ENCODE measurements at places on chromosomes 3 and 15.

DNA sequence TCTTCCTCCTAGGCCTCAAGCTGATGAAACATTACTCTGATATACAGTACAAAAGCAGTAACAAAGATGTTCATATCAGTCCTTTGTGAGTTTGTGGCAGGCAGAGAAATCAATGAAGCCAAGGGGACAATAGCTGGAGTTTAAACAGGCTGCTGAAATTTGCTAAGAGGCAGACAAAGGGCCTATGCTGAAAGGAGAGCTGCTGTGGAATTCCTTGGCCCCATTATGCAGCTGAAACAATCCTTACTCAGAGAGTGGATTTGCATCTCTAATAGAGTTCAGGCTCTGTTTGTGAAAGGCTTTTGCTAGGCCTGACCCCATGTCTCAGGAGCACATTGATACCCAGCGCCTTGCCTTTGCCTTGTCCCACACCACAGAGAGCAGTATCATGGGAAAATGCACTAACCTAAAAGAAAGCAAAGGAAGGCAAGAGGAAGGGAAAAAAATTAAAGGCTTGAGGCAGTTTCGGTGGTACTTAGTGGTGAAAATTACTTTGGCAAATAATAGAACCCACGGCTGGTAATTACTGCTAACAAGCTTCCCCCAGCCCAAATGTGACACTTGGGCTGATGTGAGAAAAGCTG is 195.0 kb upstream of the EPHA3 start:
- DNase-seq = no peak

GRCh38 chr3:26915208-26915607 is 292.6 kb downstream of the LRRC3B start:
- no peak for DNase-seq

GRCh38 chr15:101017093-101017754 is 98.1 kb downstream of the LRRK1 start:
- DNase-seq = no peak

- no peak for DNase-seq
Observed at GRCh38 chr15:101521591-101521990, 32.1 kb upstream of the PCSK6 start.

- peak; percentile 23 for DNase-seq
Observed at GRCh38 chr15:91407269-91407889, 307.3 kb downstream of the SV2B start.

- DNase-seq = no peak
Observed at GRCh38 chr15:98178861-98179260, 218.4 kb downstream of the ARRDC4 start.

GRCh38 chr3:9703736-9704346 is at the start of gene CPNE9:
Gene CPNE9, plus strand, starts transcription at chr3:9703833. Its CDS starts 164 bp downstream, at chr3:9703997.
- no peak for DNase-seq

DNA sequence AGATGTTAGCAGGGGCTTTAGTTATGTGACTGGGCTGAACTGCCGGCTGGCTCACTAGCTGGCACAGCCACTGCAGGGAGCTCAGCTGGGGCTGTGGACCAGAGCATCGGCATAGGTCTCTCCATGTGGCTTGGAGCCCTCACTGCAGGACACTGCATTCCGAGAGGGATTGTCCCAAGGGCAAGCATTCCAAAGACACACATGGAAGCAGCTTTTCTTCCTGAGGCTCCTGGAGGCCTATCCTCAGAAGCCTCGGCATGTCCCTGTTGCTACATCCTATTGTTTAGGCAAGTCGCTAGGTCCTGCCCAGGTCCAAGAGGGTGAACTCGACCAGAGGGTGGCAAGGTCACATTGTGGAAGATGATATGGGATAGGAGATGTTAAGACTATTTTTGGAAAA is 209.8 kb downstream of the PLCL2 start:
- DNase-seq = no peak

DNA sequence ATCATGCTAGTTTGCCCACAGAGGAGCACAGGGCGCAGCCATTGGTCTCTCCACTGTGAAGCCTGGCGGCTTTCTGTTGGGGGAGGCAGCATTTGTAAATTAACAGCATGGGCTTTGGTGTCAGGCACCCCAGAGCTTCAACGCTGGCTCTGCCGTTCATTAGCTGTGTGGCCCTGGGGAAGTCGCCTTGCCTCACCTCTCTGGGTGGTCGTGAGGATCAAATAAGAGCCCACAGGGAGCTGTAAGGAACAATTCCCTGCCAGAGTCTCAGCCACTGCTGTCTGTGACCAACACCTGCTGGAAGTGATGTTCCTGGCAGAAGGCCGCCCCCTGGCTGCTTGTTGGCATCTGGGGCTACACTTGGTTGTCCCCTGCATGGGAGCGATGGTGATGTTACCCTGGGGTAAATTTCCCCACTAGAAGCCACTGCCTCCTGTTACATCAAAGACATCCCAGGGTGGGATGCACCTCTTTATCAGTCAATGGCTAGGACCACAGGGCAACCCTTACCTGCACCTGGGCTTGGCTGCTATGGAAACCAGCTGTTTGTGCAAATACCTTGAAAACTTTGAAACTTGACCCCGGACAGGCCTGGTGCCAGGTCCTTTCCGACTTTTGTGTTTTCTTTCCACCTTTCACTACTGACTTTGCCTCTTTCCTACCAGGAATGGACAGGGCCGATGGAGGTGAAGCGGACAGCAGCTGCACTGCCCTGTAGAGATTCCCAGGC is 36.9 kb downstream of the DNASE1L3 start:
- DNase-seq = peak; percentile 47

- no peak for DNase-seq
Observed at GRCh38 chr15:39744334-39745103, 38.1 kb downstream of the FSIP1 start.

GRCh38 chr3:35484929-35485530 is 154.3 kb upstream of the ARPP21 start:
- no peak for DNase-seq

GRCh38 chr15:83926116-83926515 is 272.2 kb downstream of the ADAMTSL3 start:
- DNase-seq = no peak

DNA sequence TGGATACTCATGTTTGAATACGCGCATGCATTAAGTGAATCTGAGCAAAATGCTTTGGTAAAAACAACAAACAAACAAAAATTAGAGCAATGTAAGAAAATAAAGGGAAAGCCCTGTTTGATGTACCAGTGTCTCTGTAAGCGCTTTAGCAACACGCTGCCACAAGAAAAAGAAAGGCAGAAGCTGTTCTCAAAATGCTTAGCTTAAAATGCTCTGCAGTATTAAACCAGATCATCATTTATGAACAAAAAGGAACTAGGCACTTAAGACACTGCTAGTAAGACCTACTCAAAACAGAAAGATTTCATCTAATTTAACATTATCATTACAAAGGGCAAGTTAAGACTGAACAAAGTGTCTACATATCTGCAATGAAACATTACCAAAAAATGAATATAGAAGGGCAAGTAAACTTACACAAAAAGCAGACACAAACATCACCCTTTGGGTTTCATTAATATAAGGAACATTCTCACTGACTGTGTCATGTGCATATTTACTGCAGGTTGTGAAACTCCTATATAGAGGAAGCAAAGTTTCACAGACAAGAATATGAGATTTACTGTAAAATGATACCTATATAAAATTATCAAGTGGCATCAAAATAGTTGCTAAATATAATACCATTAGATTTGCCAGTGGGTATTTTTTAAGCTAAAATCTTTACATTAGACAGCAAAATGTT is 102.1 kb downstream of the FBXL22 start:
- no peak for DNase-seq

- DNase-seq = no peak
Observed at GRCh38 chr15:29857221-29857789, 35.0 kb upstream of the TJP1 start.

GRCh38 chr15:50945725-50946124 is 37.2 kb downstream of the AP4E1 start:
- DNase-seq = no peak

DNA sequence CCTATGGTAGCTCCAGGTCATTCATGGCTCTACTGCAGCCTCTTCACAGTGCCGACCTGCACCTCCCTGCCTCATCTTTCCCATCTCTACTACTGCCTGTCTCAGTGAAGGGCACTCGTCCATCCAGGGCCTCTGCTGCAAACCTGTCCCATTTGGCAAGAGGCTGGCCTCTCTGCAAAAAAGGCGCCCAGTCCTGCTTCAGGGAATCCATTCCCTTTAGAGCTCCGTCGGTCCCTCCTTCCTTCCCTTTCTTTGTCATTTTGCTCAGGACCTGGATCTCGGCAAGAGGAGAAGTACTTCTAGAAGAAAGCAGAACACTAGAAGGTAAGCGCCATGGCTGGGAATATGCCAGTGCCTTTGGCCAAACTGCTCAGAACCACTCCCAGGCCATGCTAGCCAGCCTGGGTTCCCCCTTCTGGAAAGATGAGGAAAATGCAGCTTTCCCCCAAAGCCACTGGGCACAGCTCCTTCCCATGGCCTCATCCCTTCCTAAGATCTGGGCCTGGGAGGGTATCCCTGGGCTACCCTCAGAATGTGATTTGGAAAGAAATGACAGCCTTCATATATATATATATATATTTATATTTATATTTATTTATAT is 6.4 kb upstream of the ISL2 start:
- no peak for DNase-seq

DNA sequence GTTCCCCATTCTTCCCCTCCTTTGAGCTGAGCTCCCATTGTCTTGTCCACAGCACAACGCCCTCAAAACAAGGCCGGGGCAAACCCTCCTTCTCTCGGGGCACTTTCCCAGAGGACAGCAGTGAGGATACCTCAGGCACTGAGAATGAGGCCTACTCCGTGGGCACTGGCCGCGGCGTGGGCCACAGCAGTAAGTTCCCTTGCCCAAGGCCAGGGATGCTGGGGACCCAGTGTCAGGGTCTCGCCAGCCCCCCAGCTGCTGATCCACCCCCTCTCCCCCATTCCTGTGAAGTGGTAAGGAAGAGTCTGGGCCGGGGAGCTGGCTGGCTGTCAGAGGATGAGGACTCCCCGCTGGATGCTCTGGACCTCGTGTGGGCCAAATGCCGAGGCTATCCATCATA is 4.2 kb upstream of the OGG1 start:
- DNase-seq = no peak

GRCh38 chr3:39280571-39280970 is 735 bp upstream of the CX3CR1 start:
- no peak for DNase-seq

- DNase-seq = no peak
Observed at GRCh38 chr15:39199076-39199475, 381.8 kb upstream of the THBS1 start.

GRCh38 chr3:108983051-108983450 is 29.4 kb upstream of the GUCA1C start:
- no peak for DNase-seq

GRCh38 chr3:197734667-197735318 is 1.9 kb downstream of the RUBCN start:
- DNase-seq = no peak

DNA sequence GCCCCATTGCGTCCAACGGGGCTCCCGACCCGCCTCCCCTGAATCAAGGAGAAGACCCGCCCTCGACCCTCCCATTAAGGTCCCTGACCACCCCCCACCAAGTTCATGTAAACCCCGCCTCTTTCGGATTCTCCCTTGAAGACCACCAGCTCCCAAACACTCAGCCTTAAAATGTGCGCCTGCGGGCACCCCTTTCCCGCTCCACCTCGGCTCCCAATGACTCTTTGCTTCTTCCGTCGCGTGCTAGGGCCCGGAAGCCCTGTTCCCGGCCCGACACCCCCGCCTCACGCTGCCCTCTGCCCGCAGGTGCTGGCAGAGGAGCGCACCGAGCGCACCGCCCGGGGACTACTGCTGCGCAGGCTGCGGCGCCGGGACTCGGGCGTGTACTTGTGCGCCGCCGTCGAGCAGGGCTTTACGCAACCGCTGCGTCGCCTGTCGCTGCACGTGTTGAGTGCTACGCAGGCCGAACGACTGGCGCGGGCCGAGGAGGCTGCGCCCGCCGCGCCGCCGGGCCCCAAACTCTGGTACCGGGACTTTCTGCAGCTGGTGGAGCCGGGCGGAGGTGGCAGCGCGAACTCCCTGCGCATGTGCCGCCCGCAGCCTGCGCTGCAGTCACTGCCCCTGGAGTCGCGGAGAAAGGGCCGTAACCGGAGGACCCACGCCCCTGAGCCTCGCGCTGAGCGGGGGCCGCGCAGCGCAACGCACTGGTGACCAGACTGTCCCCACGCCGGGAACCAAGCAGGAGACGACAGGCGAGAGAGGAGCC is 2.7 kb upstream of the LSMEM2 start:
- DNase-seq = no peak

DNA sequence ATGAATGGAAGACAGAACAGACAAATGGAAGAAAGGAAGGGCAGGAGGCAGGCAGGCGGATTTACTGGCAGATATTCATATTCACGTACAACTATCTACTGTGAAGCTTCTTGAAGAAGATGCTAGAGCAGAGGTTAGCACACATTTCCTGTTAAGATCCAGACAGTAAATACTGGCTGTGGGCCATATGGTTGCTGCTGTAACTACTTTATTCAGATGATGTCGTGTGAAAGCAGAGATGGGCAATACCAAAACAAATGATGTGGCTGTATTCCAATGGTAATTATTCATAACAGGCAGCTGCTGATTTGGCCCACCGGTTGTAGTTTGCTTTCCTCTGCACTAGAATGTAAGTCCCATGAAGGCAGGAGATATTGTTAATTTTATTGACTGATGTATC is 115.7 kb upstream of the PRTG start:
- no peak for DNase-seq

GRCh38 chr3:174938102-174938501 is 79.0 kb downstream of the NAALADL2 start:
- no peak for DNase-seq

DNA sequence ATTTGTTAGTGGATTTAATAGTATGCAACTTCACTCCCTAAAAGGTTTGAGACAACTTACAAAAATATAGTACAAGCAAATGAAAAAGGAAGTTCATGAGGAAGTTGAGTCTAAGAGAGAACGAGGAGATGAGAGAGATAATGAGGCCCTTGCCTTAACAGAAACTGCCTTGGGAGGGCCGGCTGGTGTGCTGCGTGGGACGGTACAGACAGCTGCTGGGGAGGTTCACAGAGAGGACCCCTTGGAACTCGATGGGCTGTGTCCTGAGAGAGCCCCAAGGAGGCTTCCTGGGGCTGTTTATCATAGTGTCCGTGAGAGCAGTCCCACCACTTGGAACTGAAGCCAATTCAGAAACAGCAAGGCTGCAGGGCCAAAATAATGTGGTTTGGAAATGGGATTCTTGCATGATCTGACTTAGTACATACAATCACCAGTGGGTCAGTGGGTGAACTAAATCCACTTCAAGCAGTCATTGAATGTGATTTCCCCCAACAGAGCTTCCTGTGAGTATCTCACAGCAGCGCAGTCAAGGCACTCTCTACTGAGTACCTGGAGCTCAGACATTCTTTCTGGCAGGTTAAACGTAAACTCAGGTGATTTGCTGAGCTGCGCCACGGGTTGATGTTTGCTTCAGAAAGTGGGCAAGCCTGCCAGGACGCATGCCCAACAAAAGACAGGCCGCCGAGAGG is 90.8 kb downstream of the CRTC3 start:
- no peak for DNase-seq

- no peak for DNase-seq
Observed at GRCh38 chr3:111415018-111415417, 127.0 kb upstream of the CD96 start.

Measured in thymus (tissue), 14 donors.